ENCODE measurements at places on chromosomes 2 and 18.

GRCh38 chr2:200320344-200320743 is 13.9 kb downstream of the SPATS2L start:
- peak; percentile 40 for DNase-seq

DNA sequence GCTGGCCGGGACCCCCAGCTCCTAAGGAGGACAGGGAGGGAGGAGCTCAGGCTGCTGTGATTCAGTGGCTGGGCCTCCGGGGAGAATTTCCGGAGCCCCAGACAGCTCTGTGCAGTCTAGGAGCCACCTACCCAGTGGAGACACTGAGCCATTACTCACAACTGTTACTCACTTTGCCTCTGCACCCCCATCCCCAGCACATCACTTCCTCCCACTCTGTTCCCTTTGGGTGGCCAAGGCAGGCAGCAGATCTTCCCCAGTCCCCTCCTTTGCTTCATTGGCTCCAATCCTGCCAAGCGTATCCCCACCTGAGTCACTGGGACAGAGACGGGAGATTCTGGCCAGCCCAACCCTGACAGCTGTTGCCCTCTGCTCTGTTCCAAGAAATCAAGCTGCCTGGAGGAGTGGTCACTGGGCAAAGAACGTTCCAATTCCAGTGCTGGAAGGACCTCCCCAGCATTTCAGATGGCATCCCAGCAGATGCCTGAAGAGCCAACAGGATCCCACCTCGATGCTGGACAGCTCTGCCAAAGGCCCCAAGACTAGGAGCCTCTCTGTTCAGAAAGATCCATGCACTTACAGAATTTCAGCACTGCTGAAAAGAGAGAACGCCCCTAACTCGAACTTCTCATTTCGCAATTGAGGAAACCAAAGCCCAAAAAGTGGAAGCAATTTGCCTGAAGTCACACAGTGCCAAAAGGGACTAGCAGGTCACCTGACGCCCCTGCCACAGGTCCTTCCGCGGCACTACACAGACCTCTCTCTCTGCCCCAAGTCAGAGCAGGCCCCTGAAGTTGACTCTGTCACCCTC is 68.3 kb downstream of the TNS1 start:
- no peak for DNase-seq

DNA sequence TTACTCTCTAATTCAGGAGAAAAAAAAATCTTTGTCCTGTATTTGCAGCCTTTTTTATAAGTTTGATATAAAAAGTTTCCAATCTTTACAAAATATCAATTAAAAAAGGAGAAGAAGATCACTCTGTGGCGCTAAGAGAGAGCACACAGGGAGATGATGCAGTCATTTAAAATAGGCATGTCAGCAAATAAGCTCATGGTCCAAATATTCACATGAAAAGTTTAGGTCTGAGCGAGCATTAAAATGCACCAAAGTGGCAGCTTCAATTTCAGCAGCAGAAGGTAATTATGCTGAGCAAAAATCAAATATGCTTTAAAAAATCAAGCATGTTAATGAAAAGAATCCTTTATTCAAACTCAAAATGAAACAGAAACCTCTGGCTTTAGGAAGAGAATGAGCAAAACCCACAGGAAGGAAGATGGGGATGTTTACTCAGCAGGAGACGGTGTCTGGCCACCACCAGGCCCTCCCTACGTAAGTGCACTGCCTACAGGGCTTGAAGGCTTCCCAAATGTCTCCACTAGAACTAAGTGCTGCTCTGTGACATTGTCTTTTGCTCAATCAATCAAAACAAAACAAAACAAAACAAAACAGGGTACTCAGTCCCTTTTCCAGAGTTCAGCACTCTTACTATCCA is 120.4 kb downstream of the L3MBTL4 start:
- DNase-seq = no peak

DNA sequence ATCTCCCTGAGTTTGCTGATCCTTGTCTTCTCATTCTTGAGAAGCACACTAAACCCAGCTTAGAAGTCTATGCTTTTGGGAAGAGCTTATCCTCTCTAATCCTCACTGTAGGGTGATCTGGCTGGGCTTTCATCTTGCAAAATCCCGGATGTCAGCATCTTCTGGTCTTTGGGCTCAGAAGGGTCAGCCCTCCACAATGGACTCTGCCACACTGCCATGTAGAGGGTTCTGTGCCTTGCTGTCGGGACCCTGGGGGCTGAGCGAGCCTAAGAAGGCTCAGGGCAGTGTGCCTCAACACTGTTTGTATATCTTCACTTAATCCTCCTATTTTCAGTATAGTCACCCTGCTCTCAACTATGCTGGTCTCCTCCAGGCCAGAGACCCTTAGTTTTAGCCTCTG is 102.3 kb downstream of the TGIF1 start:
- no peak for DNase-seq

DNA sequence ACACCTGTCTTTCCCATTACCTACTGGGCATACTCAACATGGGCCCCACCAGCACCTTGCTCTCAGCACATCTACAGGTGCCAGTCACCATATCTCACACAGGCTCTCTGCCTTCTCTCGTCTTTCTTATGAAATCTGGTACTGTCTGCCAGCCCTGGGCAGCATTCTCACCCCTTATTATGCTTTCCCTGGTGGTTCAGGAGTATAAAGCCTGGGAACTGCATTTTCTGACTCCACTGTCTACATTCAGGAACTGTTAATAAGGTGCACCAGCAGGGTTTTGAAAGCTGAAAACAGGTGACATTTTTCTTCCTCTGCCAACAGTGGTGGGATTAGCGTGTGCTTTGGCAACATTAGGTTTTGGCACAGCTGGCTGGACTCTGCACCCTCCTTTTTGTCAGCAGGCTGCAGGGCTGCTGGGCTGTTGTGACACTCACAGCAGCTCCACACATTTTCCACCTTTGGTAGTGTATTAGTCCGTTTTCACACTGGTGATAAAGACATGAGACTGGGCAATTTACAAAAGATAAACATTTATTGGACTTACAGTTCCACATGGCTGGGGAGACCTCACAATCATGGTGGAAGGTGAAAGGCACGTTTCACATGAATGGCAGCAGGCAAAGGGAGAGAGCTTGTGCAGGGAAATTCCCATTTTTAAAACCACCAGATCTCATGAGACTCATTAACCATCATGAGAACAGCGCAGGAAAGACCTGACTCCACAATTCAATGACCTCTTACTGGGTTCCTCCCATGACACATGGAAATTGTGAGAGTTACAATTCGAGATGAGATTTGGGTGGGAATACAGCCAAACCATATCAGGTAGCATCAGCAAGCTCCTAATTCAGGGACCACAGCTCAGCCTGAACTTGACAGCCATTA is 343.1 kb upstream of the LYPD1 start:
- no peak for DNase-seq

DNA sequence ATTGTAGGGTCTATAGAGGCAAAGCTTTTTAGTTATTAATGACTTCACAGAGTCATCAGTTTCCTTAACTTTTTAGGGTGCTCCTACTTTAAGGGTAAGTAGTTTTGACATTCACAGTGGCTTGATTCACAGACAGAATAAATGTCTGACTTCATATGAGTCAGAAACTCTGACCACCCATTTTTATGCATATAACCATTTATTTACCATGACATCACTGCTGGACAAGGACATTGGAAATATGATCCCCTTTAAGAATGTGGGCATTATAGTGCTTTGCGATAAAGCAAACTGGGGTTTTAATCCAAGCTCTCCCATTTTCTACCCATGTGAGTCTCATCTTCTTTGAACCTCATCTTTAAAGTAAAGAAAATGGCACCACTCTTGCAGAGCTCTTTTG is 162.0 kb upstream of the MC4R start:
- DNase-seq = no peak

GRCh38 chr2:160892204-160892603 is 268.0 kb upstream of the TANK start:
- no peak for DNase-seq

- DNase-seq = no peak
Observed at GRCh38 chr2:165568361-165568760, 98.9 kb downstream of the CSRNP3 start.

GRCh38 chr18:57748770-57749603 is 54.1 kb downstream of the ATP8B1 start:
- peak; percentile 76 for DNase-seq

- DNase-seq = no peak
Observed at GRCh38 chr2:136297994-136298393, 180.0 kb upstream of the CXCR4 start.

DNA sequence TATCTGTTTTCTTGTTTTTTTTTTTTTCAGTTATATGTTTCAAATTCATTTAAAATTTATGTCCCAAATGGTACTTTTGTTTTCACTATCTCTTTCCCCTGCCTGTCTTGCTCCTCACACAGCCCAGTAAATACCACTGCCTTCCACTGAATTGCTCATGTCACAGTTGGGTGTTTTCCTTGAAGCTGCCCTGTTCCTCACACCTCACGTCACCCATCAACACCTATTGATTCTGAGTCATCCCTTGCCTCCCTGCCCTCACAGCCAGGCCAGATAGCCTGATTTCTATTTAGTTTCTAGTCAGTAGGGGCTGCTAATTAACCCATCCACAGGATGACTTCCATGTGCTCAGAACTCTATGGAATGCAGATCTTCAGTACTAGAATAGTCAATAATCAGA is 25.3 kb downstream of the FSHR start:
- no peak for DNase-seq

DNA sequence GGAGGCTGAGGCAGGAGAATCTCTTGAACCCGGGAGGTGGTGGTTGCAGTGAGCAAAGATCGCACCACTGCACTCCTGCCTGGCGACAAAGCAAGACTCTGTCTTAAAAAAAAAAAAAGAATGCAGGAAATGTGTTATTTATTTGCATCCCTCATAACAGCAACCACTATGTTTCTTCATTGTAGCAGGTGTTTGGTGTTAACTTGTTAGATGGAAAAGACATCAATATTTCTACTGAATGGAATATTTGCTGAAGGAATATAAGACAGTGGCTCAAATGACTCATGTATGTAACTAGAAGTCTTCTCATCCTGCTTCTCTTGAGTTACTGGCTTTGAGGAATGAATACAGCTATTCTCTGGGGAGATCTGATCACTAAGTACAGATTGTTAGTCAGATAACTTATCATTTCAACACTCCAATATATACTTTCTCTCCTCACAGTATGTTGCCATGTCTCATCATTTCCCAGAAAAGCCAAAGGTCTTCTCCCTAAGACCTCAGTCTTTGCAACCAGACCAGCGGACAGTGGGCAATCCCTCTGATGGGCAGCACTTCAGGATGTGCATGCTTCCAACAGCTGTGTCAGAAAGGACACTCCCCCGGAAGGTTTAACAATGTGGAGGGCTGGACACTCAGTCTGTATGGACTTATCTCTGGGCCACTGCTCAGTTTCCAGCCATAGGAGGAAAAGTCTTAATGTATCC is 104.4 kb upstream of the STK17B start:
- DNase-seq = no peak

DNA sequence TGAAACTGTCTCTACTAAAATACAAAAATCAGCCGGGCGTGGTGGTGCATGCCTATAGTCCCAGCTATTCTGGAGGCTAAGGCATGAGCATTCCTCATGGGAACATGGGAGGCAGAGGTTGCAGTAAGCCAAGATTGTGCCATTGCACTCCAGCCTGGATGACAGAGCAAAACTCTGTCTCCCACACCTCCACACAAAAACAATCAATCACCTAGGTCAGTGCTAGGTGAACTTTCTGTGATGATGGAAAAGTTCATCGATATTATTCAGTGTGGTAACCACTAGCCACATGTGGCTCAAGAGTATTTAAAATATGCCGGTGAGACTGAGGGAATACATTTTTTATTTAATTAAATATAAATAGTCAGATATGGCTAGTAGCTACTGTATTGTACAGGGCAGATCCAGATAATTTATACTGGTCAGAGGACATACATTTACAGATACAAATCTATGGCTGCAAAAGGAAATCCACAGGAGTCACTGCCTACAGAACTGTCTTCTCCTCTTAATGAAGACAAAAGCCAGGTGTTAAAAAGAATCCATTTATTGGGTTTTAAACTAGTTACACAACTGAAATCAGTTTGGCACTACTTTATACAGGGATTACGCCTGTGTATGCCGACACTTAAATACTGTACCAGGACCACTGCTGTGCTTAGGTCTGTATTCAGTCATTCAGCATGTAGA is 3.9 kb upstream of the GPR75 start:
- DNase-seq = no peak

Data from small intestine (tissue), 16 donors.